Activated CD8-positive, alpha-beta memory T cell treated with anti-CD3 and anti-CD28 coated beads, Interleukin-2, amount 50 U/mL, for 4 hours (primary cell): ENCODE measurements at places on chromosomes 4 and X.

GRCh38 chrX:47590984-47591383 is 8.7 kb downstream of the TIMP1 start:
- DNase-seq, result no peak

- no peak for DNase-seq
Measured at GRCh38 chrX:115949900-115950822, 220.4 kb upstream of the AGTR2 start.

DNA sequence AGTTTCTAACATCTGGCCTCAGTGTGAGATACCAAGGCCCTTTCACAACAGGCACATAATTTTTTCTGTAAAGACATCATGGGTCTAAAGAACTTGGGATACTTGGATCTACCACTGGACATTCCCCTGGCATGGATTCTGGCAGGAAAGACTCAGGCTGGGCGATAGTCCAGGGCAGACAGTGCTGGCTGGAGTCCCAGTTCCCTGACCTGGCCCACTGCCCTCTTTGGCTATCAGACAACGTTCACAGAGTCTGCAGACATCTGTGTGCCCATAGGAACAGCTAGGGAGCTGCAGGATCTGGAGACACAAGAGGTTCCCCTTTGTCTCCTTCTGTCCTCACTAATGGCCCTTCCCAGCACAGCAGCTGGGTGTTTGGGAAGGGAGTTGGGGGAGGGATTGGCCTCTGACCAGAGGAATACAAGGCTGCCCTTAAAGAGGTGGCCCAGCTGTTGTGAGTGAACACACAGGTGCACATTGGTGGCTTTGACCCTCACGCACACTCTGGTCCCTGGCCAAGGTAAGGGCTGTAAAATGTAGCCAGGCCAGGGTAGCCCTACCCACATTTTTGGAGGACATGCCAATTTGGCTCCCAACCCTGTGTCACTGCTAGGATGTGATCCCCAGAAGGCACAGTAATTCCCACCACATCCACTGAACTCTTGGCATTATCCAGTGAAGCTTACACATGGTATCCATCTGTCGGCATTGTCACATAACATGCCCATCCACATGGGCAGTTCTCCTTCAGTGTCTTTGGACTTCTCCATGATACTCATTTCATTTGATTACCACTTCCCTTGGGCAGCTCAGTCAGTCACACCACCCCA is 72.3 kb downstream of the SOX3 start:
- no peak for DNase-seq

- no peak for DNase-seq
Measured at GRCh38 chr4:99436462-99436861, 1.3 kb upstream of the ADH7 start.

DNA sequence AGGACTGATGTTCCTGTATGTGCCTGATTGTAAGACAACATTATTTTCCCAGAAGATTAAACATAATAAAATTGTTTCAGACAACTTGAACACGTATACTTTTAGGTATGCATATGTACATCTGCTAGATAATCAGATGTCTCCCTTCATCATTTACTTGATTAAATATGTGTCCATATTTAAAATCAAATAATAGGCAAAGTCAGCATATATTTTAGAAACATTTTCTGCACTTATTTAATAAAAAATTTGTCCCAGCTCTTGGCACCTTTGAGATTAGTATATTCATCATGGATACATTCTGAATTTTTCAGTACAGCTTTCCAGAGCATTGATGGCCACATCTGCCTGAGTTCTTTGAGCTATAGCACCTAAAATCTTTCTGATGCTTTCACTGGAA is 106.0 kb downstream of the ARHGAP10 start:
- DNase-seq, result no peak

DNA sequence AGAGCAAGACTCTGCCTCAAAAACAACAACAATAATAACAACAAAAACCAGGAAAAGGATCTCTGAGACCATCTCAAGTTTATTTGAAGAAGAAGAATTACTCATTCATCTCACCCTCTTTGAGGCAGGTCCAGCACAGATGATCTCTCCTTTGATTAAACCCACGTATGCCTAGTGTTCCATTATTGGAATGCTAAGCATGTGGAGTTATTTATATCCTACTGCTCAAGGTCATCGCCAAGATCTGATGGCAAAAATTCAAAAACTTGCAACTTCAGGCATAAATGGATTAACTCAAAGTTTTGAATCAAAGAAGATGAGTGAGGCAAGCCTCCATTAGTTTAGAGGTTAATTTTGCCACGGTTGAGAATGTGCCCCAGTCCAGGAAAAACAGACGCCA is 184.2 kb downstream of the DHRSX start:
- no peak for DNase-seq

DNA sequence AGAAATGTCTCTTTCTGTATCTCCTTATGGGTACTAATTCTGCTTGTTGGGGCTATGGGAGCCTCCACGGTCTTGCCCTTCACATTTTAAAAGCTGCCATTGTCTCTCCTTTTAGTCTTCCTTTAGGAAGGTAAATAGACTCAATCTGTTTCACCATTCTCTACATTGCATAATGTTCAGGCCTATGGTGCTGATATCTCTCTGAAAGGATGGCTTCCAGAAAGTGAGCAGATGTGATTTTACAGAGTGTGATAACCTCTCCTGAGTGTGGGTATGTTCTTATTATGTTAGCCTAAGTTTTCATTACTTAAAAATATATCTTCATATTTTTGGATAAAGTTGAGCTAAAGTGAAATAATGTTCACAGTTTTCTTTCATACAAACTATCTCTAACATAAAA is 254.0 kb upstream of the PITX2 start:
- DNase-seq, result no peak

GRCh38 chr4:182113779-182114178 is 129.4 kb upstream of the TENM3 start:
- DNase-seq, result no peak

DNA sequence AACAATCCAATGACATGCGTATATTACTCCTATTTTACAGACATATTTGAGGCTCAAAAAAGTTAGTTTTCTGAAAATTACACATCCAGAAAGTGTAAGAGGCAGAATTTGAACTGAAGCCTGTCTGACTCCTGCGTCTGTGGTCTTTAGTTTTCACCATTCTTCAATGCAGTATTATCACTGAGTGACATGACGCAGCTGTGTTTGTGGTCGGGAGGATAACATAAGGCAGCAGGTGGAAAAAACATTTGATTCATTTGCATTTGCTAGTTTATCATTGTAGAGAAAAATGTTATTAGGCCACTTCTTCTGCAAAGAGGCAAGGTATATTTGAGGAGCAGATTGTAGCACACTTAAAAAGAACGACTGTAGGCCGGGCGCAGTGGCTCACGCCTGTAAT is 186.7 kb downstream of the TENM3 start:
- no peak for DNase-seq

GRCh38 chr4:14568351-14568750 is 433.9 kb upstream of the CPEB2 start:
- DNase-seq, result no peak

DNA sequence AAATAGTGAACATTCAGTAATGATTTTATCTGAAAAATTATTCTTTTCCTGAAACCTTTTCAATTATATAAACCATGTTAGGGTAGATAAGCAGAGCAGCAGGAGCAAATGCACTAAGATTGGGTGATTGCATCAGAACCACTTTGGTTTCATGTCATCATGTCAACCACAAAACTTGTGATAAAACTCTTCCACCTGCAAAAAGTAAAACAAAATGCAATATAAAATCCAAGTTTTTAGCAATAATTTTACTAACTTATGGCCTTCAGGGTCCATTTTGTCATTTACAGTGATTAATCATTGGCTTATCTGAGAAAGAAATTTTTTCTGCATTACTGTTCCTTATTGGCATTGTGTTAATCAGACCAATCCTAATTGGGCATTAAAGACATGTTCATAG is 42.4 kb downstream of the NHS start:
- DNase-seq, result no peak

DNA sequence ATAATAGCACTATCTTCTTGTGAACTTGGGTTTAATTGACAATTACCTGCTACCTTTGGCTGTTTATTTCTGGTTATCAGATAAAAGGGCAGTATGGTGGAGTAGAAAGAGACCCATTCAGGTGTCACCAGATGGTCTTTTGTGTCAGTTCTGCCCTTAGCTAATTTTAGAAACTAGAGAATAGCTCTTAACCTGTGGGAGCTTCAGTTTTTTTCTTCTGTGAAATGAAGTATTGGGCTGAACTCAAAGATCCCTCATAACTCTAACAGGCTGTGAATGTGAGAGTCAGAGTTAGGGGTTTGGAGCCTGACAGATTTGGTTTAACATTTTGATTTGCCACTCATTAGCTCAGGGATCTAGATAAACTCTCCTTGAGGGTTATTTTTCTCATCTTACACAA is 335.2 kb downstream of the PPP1R2C start:
- no peak for DNase-seq

DNA sequence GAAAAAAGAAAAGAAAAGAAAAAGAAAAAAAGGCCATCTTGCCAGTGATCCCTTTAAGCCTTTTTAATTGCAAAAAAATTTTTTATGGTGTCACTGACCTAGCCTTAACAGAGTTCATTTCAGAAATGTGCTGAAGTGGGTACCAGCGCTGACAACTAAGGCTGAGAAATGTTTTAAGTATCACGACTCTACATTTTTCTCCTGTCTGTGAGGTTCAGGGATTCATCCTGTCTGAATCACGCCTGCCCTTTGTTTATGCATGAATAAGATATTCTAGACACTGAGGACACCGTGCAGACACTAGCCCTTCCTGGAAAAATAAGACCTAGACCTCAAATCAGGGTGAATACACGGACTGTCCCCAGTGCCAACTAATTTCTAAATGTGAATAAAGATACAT is 154.4 kb upstream of the NOCT start:
- DNase-seq, result no peak

GRCh38 chr4:108244606-108245005 is 75.9 kb upstream of the LEF1 start:
- no peak for DNase-seq

- DNase-seq, result no peak
Measured at GRCh38 chrX:149223854-149224253, 281.3 kb downstream of the IDS start.

- DNase-seq, result no peak
Measured at GRCh38 chrX:149510386-149510785, 5.3 kb upstream of the IDS start.

GRCh38 chr4:88794952-88795351 is 97.3 kb upstream of the NAP1L5 start:
- no peak for DNase-seq

DNA sequence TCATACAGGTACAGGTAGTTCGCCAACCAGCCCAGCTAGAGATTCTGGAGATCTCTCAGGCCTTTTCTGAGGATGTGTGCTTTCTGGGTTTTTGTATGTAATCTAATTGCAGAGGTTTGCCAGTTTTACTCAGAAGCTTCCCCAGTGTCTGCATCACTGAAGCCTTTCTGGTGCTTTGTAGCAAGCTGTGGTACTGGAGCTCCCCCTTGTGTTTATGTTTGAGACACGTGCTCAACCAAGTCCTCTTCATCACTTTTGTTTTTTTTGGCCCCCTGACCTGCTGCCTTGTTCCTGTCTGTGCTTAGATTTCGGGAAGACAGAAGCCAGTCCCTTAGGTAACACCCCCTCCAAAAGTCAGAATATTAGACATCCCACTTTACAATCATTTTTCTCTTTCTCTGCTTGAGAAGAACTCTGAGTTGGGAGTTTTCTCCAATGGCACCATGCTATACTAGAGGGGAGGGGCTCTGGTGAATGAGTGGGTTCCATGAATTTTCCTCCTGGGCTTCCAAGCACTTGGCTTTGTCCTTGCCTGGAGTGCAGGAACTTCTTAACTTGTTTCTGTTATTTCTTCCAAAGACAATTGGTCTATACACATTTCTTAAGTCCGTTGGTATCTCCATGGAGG is 128.4 kb upstream of the TBC1D9 start:
- no peak for DNase-seq

- DNase-seq, result no peak
Measured at GRCh38 chrX:133307094-133307493, 88.9 kb upstream of the TFDP3 start.

- no peak for DNase-seq
Measured at GRCh38 chr4:187480146-187481145, 515.1 kb upstream of the ZFP42 start.

- DNase-seq, result no peak
Measured at GRCh38 chr4:101081695-101082369, 265.5 kb downstream of the PPP3CA start.

DNA sequence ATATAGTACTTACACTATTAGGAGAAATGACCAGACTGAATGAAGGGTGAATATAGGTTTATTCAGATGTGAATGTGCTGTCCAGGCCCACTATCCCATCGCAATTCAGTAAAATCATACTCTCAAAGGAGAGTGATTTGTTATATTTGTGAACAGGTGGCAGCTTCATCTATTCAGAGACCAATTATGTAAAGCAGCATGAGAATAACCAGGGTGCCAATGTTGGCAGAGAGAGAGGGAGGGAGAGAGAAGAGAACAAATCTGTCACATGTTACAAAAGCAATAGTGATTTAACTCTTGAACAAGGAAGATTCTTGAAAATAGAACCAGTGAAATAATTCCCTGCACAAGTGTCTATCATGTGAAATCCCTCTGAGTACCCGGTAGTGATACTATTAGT is 38.9 kb upstream of the TLL1 start:
- no peak for DNase-seq

DNA sequence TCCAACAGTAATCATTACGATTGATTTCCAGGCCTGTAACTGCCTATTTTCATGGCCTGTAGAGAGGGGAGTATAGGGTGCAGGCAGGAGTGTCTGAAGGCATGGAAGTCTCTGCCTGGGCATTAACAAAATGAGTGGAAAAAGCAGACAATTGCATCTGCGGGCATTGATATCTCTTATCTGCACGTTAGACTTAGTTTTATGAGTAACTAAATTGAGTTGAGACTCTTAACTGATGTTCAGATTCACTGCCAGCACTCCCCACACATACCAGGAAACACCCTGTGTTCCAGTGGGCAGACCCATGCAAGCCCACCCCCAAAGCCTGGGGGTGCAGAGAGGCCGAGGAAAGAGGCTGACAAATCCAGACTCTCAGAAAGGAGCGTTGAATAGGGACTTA is 33.3 kb downstream of the F11 start:
- no peak for DNase-seq

- no peak for DNase-seq
Measured at GRCh38 chrX:42398967-42399631, 378.9 kb downstream of the PPP1R2C start.

DNA sequence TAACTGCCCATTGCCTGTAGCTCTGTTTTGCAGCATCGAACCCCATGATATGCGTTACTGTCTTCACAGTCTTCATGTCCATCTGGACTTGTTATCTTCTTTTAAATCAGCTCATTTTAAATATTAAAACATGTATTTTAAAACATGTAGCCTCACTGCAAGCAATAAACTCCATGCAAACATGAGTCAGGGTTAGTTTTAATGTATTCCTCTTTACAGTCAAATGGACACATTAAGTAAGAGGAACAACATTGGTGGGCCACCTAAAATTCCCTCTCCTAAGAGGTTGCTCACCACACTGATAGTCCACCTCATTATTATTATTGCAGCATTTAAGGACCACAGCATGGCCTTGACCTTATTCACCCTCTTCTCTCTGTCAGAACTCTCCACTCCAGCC is 74.1 kb downstream of the CLCN5 start:
- no peak for DNase-seq

- no peak for DNase-seq
Measured at GRCh38 chr4:56197387-56197786, 189.9 kb downstream of the AASDH start.

- no peak for DNase-seq
Measured at GRCh38 chr4:2419814-2420213, 1.1 kb downstream of the CFAP99 start.

- DNase-seq, result no peak
Measured at GRCh38 chr4:182741914-182742313, 175.3 kb downstream of the DCTD start.

- DNase-seq, result no peak
Measured at GRCh38 chr4:77877167-77877566, 14.5 kb downstream of the MRPL1 start.

- no peak for DNase-seq
Measured at GRCh38 chrX:68703369-68703768, 55.9 kb downstream of the STARD8 start.
